Activated T-cell treated with anti-CD3 and anti-CD28 coated beads, Interleukin-2, amount 50 U/mL, for 48 hours (primary cell): ENCODE measurements at places on chromosomes 5 and 9.
A peak's percentile ranks its signal among the peaks of the same experiment; 100 is the strongest.

DNA sequence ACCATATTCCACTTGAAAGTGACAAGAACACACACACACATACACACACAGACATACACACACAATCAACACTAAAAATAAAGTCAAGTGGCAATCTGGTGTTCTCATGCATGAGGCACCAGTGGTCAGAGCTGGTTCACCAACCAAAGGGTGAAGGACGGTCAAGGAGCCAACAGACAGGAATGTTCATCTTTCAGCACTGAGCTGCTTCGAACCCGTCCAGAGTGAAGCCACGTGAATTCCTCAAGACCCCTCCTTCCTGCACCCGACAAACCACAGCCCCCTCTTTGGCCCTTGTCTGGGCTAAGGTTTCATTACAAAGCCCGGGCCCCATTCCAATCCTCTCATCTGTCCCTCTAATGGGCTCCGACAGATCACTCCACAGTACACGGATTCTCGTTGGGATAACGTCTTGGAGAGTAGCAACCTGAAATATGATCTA is 84.5 kb upstream of the SMIM23 start:
- no peak for DNase-seq

DNA sequence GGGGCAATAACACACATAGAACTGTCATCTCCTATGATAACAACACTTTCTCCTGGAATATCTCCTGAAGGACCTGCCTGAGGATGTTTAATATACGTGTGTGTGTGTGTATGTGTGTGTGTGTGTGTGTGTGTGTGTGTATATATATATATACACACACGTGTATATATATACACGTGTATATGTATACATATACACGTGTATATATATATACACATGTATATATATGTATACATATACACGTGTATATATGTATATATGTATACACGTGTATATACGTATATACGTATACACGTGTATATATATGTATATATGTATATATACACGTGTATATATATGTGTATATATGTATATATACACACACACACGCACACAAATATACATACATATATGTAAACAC is 27.5 kb downstream of the CDH18 start:
- no peak for DNase-seq

DNA sequence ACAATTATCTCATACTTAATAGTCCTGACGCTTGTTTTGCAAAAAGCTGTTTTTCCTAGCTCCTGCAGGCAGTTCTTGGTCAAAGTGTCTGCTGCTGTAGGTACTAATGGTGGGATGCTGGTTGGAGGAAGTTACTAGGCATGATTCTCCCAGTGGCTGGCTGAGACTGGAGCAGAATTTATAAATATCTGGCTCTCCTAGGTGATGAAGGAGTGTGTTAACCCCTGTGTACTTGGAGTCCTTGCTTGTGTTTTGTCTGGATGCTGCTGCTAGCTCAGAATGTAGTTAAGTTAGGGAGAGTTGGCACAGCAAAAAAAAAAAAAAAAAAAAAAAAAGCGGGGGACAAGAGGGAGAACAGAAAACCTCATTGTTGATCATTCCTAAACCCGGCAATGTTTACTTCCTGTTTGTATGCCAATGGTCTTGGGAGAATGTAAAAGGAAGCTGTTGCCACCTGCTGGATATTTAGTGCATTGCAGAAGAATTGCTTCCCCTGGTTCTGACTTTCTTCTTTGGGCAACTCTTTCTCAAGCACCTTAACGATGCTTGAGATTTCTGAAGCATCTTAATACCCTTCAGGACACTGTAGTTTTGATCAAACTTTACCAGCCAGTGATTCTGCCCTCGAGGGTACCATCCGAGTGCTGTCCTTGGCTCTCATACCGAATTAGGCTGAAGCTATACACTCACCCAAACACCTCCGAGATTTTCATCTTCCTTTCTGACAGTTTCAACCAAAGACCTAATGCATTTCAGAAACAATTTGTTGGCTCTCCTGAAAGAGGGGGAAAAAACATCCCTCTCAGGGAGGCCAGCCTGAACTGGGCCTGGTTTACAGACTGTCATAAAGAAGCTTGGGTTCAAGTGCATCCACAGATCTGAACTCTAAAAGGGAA is 71.7 kb upstream of the WWC1 start:
- peak; percentile 60 for DNase-seq

DNA sequence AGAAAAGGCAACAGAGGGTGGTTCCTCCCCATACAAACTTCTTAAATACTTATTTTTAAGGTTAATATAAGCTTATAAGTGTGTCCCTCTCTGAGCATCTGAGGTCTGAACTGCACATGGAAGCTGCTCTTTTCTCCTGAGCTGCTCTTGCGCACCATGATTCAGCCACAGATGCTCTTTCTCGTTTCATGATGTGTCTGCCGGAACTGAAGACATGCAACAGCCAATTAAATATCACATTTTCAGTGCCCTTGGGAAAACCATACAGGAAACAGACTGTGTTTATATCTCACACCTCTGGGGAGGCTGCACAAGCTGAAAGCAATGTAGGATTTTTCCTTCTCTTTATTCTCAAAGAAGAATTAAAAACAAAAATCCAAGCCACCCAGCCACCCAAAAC is 96.8 kb upstream of the NREP start:
- no peak for DNase-seq

DNA sequence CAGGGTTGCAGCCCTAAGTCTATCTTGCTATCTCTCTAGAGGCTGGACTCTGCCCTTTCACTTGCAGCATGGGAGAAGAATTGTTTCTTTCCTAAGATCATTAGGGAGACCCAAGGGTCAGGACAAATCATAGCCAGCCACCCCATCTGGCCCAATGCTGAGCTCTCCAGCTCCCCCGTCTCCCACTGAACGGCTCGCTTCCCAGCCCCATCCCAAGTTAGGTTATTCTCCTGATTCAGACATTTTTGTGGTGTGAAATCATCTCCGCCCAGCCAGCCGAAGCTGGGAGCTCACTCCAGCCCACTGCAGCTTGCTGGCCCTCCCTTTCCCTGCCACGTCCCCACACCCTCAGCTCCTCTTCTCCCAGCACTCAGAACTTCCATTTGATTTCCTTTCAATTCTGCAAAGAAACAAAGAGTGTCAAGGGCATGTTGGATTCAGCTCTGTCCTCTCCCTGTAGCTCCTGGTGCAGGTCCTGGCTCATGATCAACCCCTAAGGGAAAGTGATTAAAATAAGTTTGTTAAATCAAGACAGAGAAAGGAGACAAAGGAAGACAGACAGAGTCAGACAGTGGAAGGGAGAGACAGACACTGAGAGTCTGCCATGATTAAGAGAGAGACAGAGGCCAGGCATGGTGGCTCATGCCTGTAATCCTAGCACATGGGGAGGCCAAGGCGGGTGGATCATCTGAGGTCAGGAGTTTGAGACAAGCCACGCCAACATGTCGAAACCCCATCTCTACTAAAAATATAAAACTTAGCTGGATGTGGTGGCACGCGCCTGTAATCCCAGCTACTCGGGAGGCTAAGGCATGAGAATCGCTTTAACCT is 12.6 kb upstream of the SPARC start:
- no peak for DNase-seq

GRCh38 chr9:4555236-4555635 is 65.0 kb downstream of the SLC1A1 start:
- DNase-seq: no peak

- DNase-seq: no peak
Measured at GRCh38 chr9:28443461-28443860, 870.2 kb upstream of the C9orf72 start.

GRCh38 chr9:99870126-99870525 is 36.3 kb upstream of the STX17 start:
- DNase-seq: no peak

GRCh38 chr5:109650493-109650892 is 39.2 kb upstream of the MAN2A1 start:
- no peak for DNase-seq

DNA sequence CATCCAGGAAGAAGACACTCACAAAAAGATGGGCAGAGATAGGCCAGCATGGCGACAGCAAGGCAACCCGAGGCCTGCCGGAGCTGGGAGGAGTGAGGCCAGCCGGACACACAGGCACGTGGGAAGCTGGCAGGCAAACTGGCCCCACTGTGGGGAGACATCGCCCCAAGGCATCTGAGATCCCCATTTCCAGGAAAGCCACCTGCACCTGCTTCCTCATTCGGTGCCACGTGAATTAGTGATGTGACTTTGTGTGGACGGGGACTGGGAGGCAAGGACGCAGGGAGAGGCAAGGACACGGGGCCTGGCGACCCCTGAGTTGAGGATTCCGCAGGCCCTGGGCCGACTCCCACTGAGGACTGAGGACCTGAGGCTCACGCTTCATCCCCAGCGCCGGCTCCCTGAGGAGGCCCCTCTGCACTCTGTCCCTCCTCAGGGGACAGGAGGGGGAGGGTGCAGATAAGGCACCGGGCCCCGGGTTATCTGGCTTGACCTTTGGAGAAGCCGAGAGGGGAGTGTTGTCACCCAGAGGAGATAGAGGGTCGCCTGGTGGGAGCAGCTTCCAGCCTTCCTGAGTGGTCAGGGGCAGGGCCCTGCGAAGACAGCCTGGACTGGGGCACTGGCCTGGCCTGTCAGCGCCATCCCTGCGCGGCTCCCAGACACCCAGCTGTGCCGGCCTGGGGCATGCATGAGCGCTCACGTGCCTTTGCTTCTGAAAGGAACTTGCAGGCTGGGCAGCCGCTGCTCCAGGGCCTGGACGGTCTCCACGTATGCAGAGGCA is 39.7 kb downstream of the NDUFS6 start:
- DNase-seq: no peak

DNA sequence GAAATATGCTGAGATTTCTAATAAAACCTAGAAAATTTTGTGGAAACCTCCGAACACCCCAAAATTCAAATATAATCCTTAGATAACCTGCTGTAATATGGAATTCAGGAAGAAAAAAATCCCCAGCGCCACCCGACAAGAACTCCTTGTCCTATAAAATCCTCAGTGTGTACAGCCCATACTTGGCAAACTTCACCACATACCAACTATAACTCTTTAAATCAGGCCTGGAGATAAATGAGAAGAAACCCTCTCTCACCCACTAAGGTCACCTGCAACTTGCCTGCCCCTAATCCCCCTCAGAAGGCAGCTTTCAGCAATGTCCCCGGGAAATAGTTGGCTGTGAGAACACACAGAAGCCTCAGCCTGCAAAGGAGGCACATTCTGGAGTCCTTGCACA is 90.5 kb downstream of the SH3TC2 start:
- no peak for DNase-seq

DNA sequence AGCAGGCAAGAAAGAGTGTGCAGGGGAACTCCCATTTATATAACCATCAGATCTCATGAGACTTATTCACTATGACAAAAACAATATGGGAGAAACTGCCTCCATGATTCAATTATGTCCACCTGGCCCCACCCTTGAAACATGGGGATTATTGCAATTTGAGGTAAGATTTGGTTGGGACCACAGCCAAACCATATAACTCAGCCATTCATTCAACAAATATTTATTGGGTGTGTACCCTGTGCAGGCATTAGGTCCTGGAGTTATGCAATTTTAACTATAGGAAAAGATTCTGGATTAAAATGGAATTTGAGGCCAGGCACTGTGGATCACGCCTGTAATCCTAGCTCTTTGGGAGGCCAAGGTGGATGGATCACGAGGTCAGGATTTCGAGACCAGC is 124.2 kb upstream of the GAS1 start:
- no peak for DNase-seq

GRCh38 chr9:27655441-27655840 is 82.2 kb upstream of the C9orf72 start:
- DNase-seq: no peak

DNA sequence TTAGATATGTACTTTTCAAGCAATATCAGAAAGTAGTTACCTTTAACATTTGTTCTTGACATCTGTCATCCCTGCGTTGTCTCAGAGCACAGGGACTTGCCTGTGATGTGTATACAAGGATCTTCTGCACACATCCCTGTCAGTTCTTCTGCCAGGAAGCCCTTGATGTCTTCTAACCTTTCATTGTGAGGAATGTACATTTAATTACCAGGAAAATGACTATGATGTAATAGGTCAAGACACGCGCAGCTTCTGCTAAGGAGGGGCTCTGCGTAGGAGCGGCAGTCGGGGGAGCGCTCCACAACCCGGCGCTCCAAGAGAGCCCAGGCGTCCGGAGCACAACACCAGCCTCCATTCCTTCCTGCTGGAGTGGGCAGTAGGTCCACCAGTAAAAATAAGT is 119.7 kb downstream of the IRX2 start:
- DNase-seq: no peak

DNA sequence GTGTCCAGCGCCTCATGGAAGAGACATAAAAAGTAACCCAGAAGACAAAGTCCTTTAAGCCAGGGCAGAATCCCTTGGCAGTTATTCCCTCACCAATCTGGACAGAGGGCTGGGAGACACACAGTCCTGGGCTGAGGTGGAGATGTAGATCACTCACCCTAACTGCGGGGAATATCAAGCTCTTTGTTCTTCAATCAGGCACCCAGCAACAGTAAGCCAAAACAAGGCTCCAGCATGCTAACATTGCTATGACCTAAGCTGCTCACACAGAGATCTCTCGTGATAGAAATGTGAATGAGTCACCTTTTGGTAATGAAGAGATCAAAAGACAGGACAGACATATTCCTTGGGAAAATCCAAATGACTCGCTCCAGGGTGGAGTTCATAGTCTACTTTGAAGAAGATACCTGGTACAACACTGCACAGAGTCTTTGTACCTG is 101.3 kb downstream of the FBN2 start:
- DNase-seq: no peak

- DNase-seq: no peak
Measured at GRCh38 chr9:4101667-4102066, 198.2 kb downstream of the GLIS3 start.

DNA sequence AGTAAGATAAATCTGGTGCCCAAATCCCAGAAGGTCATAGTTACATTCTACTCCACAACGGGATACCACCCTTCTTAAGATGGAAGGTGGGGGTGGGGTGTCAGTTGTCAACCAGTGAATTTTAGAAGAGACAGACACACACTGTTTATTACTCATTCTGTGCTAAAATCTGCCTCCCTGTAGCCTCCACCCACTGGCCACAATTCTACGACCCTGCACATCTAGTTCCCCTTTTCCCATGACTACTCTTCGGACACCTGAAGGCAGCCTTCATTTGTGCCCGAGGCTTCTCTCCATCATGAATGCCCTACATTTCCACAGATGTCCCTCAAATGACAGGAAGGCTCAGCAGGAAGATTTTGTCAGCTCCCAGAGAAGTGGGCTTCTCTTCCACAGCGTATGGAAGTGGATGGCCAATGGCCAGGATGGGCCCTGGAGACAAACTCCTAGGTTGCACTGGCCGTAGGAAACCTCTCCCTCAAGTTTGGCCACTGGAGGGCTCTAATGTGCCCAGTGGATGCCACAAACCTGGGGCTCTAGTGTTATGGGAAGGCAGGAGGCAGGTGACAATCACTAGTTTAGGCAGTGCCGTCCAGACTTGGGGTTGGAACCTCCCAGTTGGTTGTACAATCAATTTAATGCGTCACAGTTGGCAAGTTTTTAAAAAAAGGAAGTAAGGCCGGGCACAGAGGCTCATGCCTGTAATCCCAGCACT is 46.6 kb downstream of the PTPN3 start:
- no peak for DNase-seq

DNA sequence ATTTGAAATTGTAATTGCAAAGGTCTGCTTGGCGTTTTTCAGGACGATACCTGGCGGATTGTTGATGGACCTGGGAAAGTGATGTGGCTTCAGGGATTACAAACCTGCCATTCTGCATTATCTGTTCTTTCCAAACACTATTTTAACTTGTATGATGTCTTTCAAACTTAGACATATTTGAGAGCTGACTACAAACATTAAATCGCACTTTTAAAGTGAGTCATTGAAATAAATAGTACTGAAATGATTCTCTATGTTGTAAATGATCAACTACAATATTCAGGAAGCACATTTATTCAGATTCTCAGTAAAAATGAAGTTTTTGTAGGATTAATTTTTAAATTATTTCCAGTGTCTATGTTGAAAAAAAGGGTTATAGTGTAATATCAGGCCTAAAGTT is 32.3 kb upstream of the TMEM171 start:
- no peak for DNase-seq
